ENCODE measurements at places on chromosomes 7 and 10.

DNA sequence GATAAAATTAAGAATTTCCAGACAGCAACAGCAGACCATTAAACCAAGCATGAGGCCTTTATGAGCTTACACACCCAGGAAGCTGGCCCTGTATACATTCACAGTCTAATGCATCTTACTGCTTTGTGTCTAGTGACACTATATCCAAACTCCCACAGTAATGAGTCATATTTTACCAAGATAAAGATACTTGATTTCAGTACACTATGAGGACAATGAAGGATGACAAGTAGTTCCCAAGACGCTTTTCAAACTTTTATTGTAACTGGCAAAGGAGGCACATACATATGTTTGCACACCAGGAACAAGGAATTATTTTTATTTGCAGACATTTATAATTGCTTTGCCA is 148.0 kb downstream of the TSPAN12 start:
- no peak for DNase-seq

- DNase-seq: no peak
Measured at GRCh38 chr10:6625428-6625827, 45.4 kb upstream of the PRKCQ start.

DNA sequence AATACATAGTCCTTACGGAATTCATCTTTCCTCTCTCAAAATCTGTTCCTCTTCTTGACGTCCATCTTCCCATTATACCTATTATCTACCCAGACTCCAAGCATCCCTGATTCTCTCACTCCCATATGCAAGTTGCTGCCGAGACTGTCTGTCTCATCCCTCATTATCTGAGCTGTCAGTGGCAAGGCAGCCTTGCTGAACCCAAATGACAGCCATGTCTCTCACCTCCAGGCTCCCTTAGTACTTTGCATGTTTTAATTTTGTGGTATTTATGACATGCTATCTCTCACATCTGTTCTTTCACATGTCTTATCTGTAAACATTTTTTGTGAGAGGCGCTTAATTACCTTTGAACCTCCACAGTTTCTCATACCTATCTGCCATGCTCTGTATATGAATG is 54.4 kb upstream of the IFRD1 start:
- no peak for DNase-seq

DNA sequence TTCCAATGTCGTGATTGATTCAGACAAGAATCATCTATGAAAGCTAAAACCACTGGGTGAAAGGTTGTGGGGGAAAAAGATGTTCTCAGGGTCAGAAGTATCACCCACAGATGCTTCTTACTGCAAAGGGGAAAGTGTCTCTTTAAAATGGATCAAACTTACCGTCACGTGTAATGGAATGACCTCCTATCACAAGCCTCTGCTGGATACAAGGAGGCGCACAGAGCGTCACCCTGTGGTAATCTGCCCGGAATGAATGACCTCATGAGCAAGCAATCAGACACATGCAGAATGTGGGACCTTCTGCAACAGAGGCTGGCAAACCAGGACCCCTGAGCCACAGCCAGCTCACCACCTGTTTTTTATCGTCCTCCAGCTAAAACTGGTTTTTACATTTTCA is 33.0 kb downstream of the WIPF3 start:
- no peak for DNase-seq

GRCh38 chr10:131435760-131436457 is 124.4 kb upstream of the TCERG1L start:
- no peak for DNase-seq

DNA sequence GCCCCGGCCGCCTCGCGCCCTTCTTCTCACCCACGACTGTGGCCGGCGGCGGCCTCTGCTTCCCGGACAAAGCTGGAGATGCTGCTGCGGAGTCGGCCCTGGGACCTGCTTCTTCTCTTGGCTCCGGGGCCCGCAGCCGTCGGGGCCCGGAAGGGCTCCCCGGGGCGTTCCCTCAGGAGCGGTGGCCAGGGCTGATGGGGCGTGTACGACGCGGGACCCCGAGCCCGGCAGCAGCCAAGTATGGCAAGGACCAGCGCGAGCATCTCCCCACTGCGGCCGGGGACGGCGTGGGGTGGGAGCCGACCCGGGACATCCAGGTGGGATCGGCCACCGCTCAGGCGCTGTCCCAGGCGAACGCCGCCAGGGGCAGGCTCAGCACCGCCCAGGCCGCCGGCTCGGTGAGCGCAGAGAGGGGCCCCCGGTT is 27.6 kb upstream of the BMS1 start:
- DNase-seq: no peak

DNA sequence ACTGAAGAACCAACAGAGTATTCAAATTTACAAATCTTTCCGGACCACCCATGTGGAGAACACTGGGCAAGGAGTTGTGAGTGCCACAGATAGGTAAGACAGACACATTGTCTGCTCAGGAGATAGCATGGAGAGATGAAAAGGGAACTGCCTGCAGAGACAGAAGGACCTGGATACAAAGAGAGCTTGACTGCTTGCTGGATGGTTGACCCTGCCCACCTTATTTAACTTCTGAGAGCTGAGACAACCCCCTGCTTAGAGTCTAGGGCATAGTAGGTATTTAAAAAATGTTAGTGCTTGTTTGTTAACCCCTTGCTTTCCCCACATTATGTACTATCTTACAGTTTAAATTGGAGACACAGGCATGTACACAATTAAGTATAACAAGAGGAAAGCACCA is 314.1 kb downstream of the THSD7A start:
- DNase-seq: no peak

- DNase-seq: no peak
Measured at GRCh38 chr10:8439040-8439439, 384.6 kb downstream of the GATA3 start.

DNA sequence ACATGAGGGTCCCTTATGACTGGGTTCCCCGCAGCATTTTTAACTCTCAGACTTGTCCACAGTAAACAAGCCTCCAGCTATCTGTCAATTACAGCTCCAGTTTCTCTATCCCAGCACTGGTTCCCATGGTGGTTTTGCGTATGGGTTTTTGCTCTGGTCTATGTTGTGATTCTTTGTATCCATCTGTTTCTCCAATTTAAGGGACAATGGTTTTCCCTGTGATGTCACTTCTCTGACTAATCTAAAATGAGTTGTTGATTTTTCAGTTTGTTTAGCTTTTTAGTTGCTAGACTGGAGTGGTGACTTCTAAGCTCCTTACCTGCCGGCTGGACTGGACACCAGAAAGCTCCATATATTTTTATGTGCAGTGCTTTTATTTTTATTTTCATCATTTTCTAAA is 303.7 kb downstream of the INHBA start:
- DNase-seq: no peak

DNA sequence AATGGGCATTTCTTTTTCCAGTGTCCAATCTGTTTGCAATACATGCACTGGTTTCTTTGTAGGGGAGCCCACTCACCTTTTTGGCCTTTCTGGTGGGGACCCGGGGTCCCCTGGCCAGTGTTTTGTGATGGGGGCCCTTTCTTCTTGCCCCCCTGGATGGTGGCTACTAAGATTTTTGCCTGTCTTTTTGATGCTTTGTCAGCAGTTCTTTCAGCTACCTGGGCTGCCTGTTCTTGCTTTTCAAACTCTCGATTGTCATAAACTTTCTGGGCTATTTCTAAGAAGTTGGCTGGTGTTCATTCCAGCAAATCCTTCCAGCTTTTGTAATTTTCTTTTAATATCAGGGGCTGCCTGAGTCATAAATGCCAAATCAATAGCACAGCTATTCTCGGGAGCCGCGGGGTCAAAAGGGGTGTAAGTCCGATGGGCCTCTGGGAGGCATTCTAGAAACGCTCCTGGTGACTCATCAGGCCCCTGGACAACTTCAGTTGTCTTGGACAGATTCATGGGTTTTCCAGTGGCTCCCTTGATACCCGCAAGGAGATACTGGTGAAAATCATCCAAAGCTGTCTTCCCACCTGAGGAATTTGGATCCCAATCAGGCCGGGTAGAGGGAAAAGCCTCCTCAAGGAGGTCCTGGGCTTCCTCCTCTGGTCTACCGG is 79.0 kb downstream of the PRR15 start:
- DNase-seq: no peak

- DNase-seq: no peak
Measured at GRCh38 chr10:90674461-90674860, 183.4 kb downstream of the HTR7 start.

DNA sequence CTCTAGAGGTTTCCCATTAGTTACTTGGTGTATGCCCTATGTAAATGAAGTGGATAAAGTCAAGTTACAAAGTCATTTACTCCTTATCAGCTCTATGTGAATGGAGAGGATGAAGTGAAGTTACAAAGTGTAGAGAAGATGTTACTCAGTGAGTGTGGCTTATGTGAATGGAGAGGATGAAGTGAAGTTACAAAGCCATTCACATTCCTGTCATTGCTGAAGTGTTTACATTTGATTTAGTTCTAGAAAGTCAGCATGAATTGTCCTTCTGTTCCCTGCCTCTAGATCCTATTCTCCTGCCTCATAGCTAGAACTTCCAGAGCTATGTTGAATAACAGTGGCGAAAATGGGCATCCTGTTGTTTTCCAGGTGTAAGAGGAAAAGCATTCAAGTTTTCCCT is 880.1 kb downstream of the DNAJB9 start:
- DNase-seq: no peak

- no peak for DNase-seq
Measured at GRCh38 chr10:86288695-86289576, 77.7 kb downstream of the GRID1 start.

GRCh38 chr7:82950436-82950835 is 212.2 kb downstream of the PCLO start:
- DNase-seq: no peak

GRCh38 chr10:60762554-60762953 is 15.7 kb upstream of the CDK1 start:
- DNase-seq: no peak

GRCh38 chr7:41261080-41261479 is 441.8 kb downstream of the INHBA start:
- no peak for DNase-seq

DNA sequence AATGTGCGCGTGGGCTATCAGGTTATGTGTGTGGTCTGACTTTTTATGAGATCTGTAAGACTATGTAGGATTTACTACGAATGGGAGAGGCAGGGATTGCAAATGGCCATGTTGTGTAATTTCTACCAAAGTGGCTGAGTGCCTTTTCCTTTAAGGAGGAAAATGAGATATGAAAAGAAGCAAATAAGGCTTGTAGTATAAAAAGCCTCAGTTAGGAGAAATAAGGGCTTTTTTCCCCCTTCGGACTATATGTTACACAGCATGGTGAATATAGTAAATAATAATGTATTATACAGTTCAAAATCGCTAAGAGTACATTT is 447 bp upstream of the GPAM start:
- no peak for DNase-seq

- DNase-seq: no peak
Measured at GRCh38 chr10:111725050-111725449, 458.5 kb downstream of the GPAM start.

GRCh38 chr7:15561835-15562234 is at the start of gene AGMO:
AGMO (minus strand) TSS chr7:15562015.
- no peak for DNase-seq

DNA sequence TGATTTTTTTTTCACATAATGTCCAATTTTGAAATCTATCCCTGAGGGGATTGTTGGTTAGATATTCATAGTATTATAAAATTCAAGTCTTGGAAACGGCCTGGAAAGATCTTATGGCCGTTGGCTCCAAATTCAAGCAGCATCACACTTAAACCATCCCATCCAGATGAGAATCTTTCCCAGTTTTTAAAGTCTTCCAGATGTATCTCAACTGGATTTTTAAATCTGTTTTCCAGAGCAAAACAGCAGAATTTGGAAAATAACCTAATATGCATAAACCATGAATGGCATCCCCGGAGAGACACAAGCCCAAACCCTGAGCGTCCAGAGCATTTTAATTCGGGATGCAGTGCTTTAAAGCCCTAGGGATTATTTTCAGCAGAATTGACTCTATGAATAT is 208.2 kb upstream of the PRKCQ start:
- DNase-seq: no peak

- no peak for DNase-seq
Measured at GRCh38 chr7:57867884-57868701, 418.1 kb downstream of the ZNF716 start.

- no peak for DNase-seq
Measured at GRCh38 chr10:86265895-86266259, 100.7 kb downstream of the GRID1 start.

GRCh38 chr10:79292891-79293746 is 54.1 kb upstream of the PPIF start:
- no peak for DNase-seq

GRCh38 chr10:131195558-131196159 is 115.9 kb downstream of the TCERG1L start:
- DNase-seq: no peak

All from NCI-H1930 (cell line).